Central memory CD8-positive, alpha-beta T cell (primary cell): ENCODE measurements at places on chromosomes 7 and 10.

DNA sequence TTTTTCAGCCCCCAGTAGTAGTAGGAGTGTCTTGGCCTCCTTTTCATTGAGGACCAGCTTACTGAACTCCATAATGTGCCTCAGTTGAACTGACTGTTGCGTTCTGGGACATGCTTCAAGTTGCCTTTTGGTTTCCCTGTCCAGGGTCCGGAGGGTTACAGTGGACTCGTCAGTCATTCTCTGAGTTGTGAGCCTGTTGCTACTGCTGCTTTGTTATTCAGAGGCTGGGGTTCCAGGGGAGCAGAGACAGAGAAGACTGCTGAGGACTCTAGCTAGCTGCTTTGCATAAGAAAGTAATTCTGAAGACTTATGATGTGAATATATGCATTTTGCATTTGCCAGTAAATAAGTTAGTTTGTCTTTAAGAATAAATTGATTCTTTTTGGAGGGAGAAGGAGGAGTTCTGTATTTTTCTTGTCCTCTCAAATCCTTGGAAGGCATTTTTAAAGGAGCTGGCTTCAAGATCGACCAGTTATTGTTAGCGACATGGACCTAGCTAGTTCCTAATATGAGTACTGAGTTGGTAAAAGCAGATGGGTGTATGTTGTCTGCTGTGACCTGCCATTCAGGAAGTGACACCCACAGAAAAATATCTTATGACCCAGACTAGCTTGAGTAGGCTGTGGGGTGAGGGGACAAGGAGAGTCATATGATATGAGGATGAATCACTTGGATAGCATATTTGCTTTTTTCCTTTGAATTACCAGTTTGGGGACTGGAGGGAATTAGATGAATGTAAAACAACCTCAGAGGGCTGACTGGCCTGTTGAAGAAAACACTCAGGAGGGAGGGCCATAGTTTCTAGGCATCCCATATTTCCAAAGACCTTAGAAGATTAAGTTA, 8.3 kb downstream of the PI4K2A start:
- DNase-seq, result no peak

DNA sequence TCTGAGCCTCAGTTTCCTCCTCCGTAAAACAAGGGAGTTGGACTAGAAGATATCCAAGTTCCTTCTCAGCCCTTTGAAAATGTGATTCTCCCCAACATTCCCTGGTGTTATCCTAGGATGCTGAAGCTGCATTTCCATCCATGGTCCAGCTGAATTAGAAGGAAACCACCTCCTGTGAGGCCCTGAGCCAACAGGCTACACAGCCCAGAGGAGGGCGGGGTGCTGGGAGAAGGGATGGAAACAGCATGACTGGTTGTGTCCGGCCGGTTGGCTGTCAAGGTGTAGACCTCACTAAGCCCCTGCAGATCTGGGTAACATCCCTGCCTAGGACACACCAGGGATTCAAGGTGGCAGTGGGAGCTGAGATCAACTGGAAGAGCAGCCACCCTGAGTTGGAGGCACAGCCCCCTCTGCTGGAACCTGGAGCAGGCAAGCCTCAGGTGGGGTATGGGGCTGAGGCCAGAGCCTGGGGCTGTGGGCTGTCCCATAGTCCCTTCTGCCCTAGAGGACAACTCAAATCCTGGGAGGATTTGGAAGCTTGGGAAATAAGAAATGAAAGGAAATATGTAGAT, 72.0 kb downstream of the PAX2 start:
- no peak for DNase-seq

GRCh38 chr10:31399631-31400030, 80.6 kb downstream of the ZEB1 start:
- DNase-seq, result no peak

DNA sequence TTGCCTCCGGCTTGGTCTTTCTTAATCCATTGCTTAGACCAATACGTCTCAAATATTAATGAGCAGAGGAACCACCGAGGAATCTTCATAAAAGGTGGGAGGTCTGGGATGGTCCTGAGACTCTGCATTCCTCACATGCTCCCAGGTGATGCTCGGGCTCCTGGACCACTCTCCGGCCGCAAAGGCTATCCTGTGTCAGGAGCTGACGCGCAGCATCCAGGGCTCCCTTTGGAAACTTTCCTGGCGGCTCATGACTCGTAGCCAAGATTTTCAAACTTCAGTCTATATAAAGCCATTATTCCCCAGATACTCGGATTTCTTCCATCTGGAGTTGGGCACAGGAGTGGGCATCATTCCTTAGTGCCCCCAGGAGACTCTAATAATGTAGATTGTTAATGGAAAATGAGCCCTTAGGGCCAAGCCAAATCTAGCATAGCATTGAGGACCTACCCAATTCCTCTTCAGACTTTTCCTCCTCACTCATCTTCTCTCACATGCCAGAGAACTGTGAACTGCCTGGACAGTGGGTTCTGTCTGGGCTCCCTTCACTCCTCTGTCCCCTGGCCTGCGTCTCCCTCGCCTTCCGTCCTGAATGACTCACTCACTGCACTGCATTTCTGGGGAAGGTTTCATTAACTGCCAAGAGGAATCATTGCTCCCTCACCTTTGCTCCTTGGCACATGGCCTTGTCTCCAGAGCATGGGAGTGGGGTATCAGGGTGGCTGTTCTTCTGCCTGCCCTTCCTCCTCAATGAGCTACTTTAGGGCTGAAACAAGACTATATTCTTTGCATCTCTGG, 89.3 kb downstream of the MKI67 start:
- DNase-seq, result no peak

DNA sequence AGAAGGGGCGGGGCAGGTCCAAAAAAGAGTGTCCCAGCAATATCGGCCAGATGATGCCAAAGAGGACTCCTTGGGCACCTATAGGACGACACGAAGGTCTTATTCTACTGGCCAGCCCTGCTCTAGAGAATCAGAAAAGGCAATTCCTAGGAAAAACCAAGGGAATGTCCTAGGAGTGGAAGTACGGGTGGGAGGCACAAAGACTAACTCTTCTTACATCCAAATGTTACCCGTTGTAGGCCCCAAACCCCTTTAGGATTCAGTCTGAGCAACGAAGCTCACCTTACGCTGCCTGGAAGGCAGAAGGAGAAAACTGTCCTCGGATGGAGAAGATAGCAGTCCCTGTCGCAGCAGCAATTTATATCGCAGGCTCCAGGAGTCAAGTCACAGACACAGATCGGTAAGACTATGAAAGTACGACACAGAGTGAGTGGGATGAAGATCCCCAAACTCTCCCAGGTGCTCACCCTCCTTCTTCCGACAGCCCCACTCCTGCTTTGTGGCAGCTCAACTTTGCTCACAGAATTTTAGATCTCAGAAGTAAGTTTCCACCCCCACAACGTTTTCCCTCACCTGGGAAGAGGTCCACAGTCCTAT, 558 bp downstream of the TCTN3 start:
- DNase-seq, result no peak

DNA sequence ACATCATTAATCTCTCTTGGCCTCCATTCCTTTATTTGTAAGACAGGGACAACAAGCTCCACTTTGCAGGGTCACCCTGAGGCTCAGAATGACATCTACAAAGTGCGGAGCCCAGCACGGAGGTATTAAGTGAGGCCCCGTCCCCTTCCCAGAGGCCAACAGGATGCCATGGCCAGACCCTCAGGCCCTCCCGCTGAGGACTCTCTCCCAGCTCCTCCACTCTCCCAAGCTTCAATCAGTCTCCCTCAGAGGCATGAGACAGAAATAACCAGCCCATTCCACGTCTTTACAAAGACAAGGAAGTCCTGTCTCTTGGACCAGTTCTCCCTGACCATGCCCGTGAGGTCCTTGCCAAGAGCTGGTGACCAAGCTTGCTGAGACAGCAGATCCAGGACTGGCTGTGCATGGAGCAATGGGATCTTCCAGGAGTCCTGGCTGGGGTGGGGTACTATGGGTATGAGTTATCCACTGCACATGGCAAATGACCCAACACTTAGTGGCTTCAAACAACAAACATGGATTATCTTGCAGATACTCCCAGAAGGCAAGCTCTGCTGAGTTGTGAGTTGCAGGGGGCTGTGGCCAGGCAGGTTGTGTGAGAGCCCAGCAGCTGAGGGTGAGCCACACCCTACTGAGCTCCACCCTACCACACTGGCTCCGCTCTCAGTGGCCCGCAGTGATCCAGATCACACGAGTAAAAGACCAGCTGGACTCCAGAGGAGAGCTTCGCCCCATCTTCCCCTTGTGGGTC, 4.3 kb upstream of the PPIF start:
- DNase-seq, result no peak

DNA sequence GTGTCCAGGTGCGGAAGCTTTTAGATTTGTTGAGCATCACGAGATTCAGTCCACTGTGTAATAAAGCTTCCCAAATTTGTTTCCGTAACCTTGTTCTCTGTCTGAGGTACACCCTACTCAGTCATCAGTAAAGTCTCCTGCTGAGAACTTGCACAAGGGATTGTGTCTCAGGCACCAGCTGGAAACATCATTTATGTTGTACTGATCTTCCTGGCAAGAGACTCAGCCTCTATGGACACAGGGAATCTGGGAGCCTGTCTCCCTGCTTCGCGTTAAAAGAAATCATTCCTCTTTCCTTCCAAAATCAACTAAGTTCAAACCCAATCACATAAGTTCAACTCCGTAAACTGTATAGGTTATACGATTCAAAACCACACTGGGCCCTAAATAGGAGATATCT, 336.8 kb downstream of the GPR37 start:
- no peak for DNase-seq

GRCh38 chr10:129758207-129759021, 205.7 kb downstream of the EBF3 start:
- peak; percentile 4 for DNase-seq

DNA sequence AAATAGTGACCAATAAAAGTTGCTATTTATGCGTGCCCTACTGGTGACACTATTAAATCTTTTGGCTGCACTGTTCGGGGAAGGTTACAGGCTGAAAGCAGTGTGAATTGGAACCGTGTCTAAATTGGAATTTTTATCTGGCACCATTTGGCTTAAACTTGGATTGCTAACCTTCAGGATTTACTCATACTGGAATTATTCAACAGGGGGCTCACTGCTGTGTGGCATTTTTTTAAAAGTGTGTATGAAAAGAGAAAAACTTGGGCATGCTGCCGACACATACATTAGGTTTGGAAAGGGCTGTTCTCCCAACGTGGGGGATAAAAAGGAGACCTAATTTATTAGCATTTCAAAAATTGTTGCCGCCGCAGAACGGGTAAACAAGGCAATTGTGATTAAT, 537.9 kb upstream of the MGMT start:
- no peak for DNase-seq

GRCh38 chr10:101545898-101546297, 42.2 kb downstream of the POLL start:
- DNase-seq, result no peak

- DNase-seq, result no peak
These were observed 238.1 kb downstream of the BMPER start for GRCh38 chr7:34143402-34143801.

GRCh38 chr7:98186452-98187137, 24.6 kb upstream of the BHLHA15 start:
- DNase-seq, result no peak

GRCh38 chr10:128932071-128932820, 534.8 kb upstream of the MGMT start:
- no peak for DNase-seq

DNA sequence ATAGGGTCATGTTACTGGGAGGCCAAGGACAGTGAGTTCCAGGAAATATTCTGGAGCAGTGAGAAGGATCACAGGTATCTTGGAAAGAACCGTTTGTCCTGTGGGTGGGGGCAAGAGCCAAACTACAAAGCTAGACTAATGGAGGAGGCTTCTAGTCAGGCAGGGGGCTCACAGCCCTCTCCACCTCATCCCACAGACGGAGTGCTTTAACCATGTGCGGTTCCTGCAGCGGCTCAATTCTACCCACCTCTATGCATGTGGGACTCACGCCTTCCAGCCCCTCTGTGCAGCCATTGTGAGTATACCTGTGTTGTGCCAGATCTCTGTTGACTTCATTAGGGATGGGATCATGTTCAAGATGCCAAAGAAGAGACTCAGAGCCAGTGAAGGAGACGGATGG, 8.1 kb downstream of the SEMA4G start:
- DNase-seq, result no peak

DNA sequence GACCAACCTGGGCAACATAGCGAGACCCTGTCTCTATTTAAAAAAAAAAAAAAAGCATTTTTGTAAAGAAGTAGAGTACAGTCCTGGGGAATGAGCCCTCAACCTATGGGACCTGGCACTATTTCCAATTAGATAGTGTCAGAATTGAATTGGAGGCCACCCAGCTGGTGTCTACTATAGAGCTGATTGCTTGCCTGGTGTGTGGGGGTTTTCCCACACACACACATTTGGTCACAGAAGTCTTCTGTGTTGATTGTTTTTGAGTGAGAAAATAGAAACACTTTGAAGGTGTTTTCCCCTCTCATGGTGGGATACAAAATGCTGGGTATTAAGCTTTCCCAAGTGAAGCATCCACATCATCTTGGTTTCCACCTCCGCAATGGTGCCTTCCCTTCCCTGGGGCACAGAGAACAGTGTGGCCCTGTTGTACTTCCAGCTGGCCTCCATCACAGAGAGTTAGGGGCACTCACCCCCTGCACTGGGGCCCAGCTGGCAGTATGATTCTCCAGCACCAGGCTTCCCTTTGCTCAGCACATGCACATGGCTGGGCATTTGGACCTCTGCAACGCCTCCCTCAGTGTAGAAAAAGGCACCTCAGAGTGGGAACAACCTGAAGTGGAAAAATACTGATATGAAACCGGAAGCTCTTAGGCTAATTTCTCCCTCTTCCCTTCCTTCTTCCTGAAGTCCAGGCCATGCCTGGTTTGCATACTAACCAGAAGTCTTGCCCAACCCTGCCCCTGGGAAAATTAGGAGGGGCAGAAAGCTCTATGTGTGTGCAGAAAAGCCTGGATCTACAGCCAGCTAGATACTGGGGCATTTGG, 10.7 kb upstream of the NFKB2 start:
- DNase-seq, result no peak
